ENCODE measurements at places on chromosomes 3 and 15.

DNA sequence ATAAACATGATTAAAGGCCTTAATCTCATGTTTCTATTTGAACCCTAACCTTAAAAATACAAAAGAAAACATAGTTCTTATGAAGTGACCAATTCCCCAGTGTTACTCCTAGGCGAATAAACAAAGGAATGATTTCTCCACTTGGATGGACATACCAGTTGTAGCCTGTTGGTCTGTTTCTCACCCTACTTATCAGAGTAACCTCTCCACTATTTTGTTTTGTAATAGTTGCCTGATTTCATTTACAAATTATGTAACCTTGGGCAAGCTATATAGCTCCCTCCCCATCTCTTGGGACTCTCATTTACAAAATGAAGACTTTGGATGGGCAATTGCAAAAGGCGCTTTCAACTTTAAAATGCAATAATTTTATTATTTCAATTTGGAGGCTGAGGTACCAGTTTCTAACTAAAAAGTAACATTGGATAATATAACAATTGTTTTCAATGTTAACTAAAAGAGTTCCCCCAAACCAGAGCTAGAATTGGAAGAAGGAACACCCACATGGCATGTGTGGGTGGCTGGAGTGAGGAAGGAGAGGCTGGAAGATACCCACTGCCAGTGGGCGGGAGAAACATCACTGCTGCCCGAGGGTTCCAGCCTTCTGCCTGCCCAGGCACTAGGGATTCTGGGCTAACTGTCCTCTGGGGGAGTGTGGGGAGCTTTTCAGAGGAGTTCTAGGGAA lies 74.2 kb downstream of the RFTN1 start:
- no peak for DNase-seq

- DNase-seq: no peak
These were observed 20.4 kb downstream of the KPNA4 start for GRCh38 chr3:160544844-160545503.

GRCh38 chr3:155519078-155519477 lies 225.6 kb upstream of the STRIT1 start:
- DNase-seq: no peak

- DNase-seq: no peak
These were observed 72.3 kb downstream of the LMLN start for GRCh38 chr3:198032039-198032936.

DNA sequence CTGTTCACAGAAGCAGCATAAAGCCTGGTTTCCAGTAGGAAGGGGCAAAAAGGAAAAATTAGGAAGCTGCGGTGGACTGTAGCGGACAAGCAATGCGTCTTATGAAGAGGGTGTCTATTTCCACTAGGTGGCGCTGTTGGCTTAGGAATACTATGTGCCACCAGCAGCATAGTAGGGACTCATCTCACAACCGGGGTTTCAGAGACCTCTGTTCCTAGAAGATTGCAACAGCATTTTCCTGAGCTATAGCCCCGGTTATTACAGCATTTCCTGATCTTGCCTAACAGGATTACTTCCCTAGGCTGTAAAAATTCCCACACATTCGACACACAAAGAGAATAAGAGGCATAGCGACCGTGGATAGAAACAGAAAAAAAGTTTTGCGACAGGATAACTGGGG lies 683.0 kb downstream of the TBL1XR1 start:
- DNase-seq: no peak

GRCh38 chr3:172003146-172003545 lies 36.2 kb upstream of the FNDC3B start:
- DNase-seq: no peak

DNA sequence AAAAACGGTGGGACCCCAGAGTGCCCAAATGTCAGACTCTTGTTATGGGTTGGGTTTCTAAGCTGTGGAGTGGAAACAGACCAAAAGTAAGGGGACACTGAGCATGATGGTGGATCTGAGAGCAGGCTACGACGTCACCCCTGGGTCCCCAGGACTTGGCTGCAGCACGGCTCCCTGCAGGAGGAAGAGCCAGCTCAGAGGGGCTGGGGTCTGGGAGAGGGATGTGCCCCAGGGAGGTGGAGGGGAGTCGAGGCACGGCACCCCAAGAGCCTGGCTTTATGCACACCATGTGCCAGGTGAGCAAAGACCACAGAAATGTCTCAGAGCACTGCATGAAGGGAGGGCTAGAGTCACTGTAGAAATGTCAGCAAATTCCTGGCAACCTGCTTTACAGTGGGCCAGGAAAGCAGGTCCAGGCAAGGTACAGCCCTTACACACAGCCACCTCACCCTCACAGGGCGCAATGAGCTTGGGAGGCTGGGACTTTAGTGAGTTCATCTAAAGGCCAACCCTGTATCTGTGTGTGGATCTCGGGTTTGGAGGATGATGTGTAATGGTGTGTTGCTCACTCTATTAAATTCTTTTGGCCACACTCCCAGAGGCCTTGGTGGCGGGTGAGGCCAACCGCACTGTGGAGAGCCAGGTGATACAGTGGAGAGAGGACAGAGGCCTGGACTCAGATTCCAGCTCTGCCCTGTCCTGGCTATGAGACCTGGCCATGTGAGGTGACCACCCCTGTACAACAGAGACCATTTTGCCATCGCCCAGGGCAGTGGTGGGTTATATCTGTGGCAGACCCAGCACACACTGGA lies 14.1 kb downstream of the CTSH start:
- no peak for DNase-seq

GRCh38 chr3:140559546-140559945 lies 118.3 kb upstream of the TRIM42 start:
- no peak for DNase-seq

- no peak for DNase-seq
These were observed 1.3 kb downstream of the BNIP2 start for GRCh38 chr15:59687836-59688235.

DNA sequence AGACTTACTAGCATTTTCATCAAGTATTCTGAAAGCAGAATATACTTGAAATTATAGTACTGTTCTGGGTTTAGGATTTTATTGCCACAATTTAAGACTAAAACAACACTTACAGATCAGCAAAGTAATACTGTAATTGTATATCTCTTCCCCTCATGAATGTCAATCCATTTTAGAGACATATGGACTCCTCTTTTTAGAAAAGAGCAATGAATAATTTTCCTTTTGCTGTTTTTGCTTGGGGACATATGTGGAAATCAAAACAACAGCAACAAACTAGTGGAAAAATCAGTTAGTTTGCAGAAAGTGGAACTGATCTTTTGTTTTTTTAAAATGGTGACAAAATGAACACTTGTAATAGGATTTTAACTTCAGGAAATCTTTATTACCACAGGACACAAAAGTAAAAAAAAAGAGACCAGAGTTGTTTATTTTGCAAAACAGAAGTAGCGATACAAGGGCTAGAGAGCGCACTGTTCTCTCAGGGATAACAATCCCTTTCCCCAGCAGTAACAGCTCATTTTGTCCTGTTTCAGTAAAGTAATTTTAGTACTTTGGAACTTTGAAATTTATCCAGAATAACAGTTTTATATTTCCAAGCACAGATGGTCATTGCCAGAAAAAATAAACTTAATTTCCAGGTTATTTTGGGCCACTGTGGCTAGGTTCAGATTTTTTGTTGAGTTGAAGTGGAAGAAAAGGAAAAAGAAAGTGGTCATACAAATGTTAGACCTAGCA lies 17.1 kb downstream of the LEKR1 start:
- DNase-seq: no peak

Measured in NCI-H510A (cell line).